Activated T-cell treated with anti-CD3 and anti-CD28 coated beads for 48 hours (primary cell): ENCODE measurements at places on chromosomes 7 and 10.

DNA sequence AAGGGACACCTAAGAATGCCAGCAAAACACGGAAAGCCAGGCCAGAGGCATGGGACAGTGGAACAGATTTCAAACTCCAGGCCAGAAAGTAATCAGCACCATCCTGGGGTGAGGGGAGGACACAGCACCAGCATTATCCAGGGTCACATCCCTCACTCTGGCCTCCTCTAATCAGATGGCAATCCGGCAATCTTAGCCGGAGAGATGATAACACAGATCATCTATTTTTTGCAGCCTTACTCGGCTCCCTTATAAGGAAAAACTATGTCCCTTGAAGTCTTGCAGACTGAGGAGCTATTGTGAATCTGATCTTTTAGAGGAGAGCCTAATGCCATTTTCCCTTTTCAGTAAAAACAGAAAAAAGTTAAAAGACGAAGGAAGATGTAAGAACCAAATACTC lies 16.5 kb downstream of the TRIL start:
- DNase-seq = no peak

- no peak for DNase-seq
Measured at GRCh38 chr10:17831341-17831740, 22.2 kb downstream of the MRC1 start.

DNA sequence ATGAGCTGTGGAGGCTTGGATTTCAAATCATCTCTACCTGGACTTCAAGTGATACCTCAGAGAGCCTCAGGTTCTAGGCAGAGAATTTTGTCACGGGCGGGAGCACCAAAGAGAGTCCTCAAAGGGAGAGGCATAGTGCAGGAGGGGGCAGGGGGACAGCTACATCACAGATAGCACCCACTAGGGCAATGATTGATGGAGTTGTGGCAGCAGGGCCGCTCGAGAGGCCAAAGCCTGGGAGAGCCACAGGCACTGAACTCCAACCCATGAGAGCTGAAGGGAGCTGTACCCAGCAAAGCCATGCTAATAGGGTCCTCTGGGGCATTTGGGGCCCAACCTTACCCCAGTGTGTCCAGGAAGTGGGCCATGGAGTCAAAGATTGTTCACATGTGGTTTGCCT lies 232.0 kb upstream of the PCDH15 start:
- DNase-seq = no peak

GRCh38 chr10:124640538-124641231 lies 103.5 kb downstream of the FAM53B start:
- no peak for DNase-seq

DNA sequence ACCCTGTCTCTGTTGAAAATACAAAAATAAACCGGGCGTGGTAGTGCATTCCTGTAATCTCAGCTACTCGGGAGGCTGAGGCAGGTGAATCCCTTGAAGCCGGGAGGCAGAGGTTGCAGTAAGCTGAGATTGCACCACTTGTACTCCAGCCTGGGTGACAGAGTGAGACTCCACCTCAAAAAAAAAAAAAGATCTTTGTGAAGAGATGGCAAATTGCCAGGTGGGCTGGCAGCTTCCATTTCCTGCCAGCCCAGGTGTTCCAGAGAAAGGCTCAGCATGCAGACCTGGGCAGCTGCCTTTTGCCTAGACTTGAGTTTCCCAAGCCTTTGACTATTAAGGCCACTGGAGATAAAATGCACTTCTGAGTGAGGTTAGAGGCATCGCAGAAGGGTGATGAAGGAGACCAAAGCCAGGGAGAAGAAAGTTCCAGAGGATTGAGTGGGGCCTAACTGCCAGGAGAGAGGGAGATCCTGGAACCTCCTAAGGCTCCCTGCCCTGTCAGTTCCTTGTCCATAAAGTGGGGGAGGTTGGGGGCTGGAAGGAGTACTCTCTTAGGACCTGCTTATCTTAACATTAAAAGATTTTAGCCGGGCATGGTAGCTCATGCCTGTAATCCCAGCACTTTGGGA lies 10.0 kb upstream of the DDIT4 start:
- DNase-seq = no peak

- no peak for DNase-seq
Measured at GRCh38 chr7:23438171-23438570, 32.1 kb downstream of the IGF2BP3 start.

- DNase-seq = no peak
Measured at GRCh38 chr7:87199241-87199640, 20.3 kb downstream of the TMEM243 start.

DNA sequence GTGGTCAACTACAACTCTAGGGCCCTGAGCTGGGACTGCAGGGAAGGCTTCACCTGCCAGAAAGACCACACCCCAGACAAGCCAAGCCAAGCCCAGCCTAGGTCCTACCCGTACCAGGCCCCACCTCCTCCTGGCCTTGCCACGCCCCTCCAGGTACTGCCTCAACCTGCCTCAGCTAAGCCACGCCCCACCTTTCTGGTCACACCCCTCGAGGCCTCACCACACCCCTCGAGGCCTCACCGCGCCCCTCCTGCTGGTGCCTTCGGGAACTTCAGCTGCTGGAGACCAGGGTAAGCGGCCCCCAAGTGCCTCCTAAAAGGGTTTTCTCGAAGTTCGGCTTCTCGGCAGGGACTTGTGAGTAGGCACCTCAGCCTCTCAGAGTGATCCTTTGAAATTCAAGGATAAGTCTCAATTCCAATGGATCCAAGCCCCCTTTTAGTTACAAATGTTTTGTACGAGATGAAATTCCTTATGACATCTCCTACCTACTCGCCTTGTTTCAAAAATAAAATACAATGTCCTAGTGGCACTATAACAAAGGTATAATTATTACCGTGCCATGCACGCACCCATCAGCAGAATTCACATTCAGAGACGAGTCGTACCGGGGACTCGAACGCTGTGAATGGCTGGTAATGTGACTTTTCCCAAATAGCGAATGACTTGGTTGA lies 171.2 kb downstream of the ARHGAP21 start:
- peak; percentile 29 for DNase-seq

- no peak for DNase-seq
Measured at GRCh38 chr10:124829447-124830115, 28.0 kb downstream of the ABRAXAS2 start.

DNA sequence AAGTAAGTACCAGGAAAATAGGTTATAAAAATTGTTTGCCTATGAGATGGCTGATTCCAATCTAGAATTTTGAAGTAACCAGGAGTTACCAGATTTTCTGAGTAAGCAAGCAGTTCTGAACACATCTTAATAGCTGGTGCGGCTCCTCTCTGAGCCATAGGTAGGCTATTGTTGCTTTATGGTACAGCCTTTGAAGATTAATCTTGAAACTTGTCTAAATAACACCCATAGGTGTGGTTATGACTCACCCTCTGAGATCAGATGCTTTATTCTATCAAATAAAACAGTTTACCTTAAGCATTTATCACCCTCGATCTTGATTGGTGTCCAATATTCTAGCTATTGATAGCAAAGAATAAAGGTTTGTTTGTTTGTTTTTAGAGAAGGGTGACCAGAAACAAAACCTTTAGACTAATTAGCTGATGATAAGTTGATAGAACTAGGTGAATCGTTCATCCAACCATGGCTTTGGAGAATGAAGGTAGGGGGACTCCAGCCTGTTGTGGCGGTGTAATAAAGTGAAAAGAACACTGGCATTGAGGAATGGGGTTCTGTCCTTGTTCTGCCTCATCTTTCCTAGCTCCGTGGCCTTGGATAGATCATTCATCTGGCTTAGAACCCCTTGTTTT lies 72.2 kb downstream of the VTI1A start:
- DNase-seq = no peak

DNA sequence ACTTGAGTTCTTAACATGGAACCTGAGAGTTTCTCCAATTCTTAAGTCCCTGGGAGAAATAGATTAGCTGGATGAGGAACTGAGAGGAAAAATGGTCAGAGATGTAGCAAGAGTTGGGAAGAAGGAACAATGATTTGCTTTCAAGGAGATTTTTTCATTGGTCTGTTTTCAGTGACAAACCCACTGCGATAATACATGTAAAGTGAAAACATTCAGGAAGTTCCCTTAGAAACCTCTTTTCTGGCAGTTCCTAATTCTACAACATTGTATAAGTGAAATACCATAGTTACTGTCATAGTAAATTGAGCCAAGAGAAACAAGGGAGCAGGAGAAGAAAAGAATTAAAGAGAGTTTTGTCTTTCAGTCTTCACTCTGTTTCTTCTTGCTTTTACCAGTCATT lies 12.1 kb upstream of the MAGI2 start:
- DNase-seq = no peak

DNA sequence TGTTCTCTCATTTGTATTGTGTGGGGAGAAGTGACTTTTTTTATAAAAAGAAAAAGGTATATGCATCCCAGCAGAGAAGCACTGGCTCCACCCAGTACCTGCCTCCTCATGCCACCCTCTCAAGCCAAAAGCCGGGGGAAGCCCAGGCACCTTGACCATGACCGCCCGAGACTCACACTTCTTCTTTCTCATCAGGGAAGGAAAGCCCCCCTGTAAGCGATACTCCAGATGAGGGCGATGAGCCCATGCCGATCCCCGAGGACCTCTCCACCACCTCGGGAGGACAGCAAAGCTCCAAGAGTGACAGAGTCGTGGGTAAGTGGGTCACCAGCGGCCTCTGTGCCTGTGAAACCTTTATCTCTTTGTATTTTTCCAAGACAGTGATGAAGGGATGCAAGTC lies 22.9 kb downstream of the IKZF1 start:
- no peak for DNase-seq

DNA sequence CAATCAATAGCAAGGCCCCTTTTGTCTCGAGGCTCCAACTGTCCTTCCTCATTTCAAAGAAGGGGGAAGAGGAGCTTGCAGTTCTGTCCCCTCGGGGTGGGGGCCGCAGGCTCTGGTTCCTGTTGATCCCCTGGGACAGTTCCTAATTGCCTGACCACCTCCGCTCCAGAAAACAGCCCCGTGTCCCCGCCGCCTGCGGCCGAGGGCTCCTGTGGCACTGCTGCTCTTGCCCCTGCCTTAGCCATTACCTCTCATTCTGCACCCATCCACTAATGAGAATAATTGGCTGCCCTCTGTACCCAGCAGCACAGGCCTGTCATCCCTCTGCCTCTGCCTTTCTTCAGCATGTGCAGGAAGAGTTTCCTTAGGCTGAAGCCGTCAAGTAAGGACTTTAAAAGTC lies 668.3 kb upstream of the FOXK1 start:
- no peak for DNase-seq

- no peak for DNase-seq
Measured at GRCh38 chr10:25815999-25816768, 117.8 kb upstream of the MYO3A start.

- DNase-seq = no peak
Measured at GRCh38 chr7:5557920-5558401, 134.3 kb upstream of the TNRC18 start.

- no peak for DNase-seq
Measured at GRCh38 chr10:69845574-69846292, 44.0 kb downstream of the COL13A1 start.

DNA sequence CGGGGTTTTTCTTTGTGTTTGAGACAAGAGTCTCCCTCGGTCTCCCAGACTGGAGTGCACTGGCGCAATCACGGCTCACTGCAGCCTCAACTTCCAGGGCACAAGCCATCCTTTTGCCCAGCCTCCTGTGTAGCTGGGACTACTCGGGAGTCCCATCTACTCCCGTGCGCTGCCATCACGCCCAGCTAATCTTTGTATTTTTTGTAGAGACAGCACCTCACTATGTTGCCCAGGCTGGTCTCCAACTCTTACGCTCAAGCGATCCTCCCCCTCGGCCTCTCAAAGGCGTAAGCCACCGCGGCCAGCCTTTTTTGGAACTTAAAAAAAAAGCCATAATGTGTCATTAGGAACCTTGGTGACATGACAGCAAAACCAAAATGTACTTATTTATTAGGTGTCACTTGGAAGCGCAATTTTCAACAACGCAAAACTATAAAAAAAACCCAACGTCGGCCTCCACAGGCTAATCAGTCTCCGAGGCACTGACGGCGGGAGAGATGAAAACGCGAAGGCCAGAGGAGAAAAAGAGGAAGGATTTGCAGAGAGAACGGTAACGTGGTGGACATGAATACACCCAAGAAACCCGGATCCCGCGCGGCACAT lies 911 bp upstream of the HNRNPH3 start:
- no peak for DNase-seq

- no peak for DNase-seq
Measured at GRCh38 chr10:6953271-6953801, 373.3 kb upstream of the PRKCQ start.
